C1 segment of cervical spinal cord (tissue), 14 donors: ENCODE measurements at places on chromosomes 16 and 17.
A peak's percentile ranks its signal among the peaks of the same experiment; 100 is the strongest.

- DNase-seq: peak; percentile 70
Measured at GRCh38 chr17:20095336-20096080, 86.3 kb downstream of the SPECC1 start.

- DNase-seq: no peak
Measured at GRCh38 chr16:83701494-83701893, 106.3 kb upstream of the HSBP1 start.

- no peak for DNase-seq
Measured at GRCh38 chr16:56125922-56126321, 65.4 kb upstream of the GNAO1 start.

DNA sequence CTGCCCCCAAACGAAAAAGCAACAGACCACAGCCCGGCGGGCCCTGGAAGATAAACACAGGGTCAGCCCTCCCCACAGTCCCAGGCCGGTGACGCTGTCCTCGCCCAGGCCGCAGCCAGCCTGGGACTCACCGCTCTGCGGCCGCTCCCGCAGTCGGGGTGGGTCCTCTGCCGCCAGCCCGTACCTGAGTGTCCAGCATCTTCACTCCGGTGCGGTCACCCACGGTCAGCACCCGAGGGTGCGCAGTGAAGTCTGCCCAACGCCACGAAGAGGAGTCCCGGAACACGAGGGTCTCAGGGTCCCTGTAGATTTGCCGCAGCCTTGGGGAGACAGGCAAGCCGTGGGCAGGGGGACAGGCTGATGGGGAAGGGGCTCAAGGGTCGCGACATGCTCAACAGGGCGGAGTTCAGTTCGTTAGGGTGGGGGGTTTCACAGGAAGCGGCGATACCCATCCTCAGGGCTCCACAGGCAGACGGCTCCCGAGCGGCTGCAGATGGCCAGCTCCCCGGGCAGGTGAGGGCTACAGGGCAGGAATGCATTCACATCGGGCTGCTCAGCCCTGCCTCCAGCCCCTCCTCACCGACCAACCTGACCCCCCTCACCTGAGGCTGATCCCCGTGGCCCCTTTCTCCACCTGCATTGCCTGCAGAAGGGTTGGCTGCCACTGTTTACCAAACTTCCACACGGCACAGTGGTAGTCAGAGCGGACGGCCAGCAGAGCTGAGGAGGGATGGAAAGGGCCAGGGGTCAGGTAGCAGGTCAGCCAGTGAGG lies 5.5 kb downstream of the TAF1C start:
- no peak for DNase-seq

DNA sequence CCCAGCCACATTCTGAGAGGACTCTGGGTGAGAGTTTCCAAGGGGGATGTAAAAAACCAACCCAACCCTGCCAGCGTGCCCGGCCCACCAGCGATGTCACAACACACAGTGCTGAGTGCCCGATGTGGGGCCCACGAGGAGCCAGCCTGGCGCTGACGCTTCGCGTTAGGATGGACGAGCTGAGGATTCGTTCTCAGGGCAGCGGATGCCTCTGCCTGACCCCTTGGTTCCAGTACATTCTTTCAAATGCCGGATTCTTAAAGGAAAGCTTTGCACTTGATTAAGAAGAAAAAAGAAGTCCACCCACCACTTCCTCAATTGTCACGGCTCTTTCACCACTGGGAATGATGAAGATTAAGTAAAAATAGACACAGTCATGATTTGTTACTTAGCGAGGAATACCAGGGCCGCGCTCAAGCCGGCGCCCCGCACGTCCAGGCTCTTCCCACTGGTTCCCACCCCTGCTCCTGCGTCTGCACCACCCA lies 79.4 kb downstream of the IRF8 start:
- DNase-seq: no peak

DNA sequence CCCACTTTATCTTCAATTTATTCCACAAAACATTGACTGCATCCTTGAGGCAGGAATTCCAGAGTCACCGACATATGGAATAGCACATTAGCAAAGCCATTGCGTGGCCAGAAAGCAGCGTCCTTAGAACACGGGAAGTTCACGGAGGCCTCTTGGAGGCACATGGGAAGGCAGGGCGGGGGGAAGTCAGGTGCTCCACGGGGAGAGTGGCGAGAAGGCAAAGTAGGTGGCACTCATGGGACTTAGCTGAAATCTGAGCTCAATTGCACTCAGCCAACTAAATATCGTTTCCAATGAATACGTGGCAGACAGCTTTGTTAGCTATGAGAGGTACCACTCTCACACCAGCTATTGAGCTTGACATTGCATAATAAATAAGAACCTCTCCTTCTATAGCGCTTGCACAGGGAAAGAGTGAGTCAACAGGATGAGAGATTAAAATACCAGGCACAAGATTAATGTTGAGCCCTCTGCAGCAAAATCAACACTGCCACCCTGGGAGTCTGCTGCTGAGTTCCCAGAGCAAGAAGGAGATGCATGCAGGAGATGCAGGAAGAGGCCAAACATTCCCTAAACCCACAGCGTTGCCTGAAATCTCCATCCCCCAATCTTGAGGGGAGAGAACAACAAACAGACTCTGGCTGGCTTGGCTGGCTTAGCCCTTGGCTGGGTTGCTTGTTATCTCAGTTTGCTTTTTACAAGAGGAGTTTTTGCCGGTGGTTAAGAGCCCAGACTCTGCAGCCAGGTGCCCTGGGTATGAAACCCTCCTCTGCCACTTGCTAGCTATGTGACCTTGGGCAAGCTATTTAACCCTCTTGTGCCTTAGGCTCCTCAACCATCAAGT lies 28.8 kb downstream of the ABCC12 start:
- no peak for DNase-seq

GRCh38 chr17:80848449-80849102 lies 143.1 kb upstream of the CHMP6 start:
- no peak for DNase-seq
